ENCODE measurements at places on chromosomes 2 and 18.
A peak's percentile ranks its signal among the peaks of the same experiment; 100 is the strongest.

- DNase-seq = no peak
These were observed 85.5 kb downstream of the PMAIP1 start for GRCh38 chr18:59985289-59985688.

DNA sequence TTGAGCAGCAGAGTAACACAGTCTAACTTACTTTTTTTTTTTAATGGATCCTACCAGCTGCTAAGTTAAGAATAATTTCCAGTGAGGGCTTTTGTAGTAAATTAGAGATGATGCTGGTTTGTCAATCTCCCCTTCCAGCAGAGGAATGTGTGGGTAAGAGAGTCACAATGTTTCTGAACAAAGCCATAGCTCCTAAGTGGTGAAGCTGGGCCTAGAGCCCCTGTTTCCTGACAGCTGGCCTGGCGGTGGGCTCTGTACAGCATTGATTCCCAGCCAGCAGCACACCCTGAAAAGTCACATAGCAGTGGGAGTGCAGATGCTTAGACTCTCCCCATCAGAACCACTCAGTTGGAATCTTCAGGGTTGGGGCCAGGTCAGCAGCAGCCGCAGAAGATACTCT is 24.4 kb downstream of the CAPG start:
- DNase-seq = no peak

DNA sequence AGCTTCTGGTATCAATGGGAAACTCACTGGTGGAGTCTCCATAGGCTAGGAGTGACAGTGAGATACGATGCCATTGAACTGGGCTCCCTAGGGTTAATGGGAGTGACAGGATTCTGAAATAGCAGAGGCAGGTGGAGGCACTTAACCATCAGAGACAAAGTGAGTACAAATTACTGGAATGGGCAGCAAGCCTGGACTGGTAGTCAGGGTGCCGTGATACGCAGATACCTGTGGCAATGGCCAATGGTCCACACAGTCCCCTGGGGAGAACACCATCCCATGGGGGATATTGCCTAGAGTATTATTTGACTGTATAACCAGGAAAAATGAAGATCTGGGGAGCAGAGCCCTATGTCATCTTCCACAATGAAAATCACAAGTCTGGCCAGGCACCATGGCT is 17.3 kb downstream of the CHCHD5 start:
- DNase-seq = no peak

DNA sequence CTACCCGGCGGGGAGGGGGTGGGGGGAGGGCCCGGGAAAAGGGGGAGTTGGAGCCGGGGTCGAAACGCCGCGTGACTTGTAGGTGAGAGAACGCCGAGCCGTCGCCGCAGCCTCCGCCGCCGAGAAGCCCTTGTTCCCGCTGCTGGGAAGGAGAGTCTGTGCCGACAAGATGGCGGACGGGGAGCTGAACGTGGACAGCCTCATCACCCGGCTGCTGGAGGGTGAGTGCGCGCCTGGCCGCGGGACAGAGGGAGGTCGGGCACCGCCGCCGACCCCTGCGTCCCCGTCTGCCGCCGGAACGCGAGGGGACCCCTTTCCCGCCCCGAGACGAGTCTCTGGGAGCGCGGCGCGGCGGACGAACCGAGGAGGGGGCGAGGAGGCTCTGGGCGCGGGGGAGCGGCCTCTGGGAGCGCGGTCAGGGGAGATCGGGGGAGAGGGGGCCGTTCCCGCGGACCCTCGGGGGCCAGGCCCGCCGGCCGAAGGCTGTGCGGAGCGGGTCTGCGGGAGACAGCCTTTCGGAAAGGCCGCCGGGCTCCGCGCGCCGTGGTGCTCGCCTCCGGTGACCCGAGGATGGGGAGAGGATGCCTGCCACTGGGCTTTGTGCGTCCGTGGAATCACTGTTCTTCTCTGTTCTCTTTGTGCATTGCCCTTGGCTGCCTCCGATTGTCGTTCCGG is 463 bp downstream of the PPP1CB start:
- DNase-seq = peak; percentile 50

DNA sequence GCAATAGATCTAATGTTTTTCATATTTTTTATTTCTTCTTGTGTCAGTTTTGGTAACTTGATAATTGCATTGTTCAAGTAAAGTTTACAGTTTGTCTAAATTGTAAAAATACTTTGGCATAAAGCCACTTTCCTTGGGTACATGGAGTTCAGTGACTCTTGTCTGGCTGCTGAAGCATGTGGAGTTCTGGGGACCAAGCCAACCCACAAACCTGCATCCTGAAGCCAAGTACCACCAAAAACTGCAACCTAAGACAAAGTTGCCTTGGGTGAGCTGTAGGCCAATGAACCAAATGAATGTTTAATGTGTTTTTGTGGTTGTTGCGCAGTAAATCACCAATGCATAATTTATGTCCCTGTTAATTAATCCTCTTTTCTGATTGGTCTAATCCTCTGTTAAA is 872.6 kb downstream of the BCL11A start:
- DNase-seq = no peak

GRCh38 chr18:48026216-48026615 is 95.8 kb upstream of the SMAD2 start:
- no peak for DNase-seq

- no peak for DNase-seq
These were observed 13.1 kb downstream of the FBLN7 start for GRCh38 chr2:112151271-112151670.

DNA sequence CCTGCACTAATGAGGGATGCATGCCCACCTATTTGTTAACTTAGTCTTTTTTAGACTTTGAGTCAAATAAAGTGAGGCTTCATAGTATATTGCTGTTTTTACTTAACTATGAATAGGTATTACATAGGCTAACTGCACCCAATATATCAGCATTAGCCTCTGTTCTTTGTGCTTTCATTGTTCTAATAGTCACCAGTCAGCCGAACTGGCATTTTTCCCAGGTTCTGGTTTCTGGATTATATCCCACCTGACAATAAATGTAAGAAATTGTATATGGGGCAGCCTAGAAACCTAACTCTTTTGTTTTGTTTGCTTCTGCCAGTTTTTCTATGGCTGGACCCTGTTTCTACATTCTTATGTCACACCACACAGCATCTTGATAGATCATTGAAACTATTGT is 1672.4 kb upstream of the LRRTM1 start:
- DNase-seq = no peak

DNA sequence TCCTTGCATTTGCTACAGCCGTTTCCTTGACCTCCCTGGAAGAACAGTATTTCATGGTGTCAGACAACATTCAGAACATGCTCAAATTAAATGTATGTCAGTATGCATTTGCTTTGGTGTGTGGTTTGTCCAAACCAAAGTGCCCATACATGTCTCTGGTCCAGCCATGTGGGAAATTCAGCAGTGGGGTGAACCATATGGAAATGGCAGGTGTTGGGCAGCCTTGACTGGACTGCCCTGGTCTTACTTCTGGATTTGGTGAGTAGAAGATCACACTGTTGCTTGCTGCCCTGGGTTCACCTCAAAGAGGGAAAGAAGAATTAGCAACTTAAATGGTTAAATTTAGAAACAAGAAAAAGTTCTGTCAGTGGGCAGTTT is 84.5 kb downstream of the MSH2 start:
- no peak for DNase-seq

GRCh38 chr2:238525990-238526389 is 99.3 kb downstream of the ASB1 start:
- DNase-seq = no peak

- DNase-seq = no peak
These were observed 76.0 kb upstream of the CTDP1 start for GRCh38 chr18:79603321-79604204.

- DNase-seq = no peak
These were observed 196.3 kb upstream of the SIX3 start for GRCh38 chr2:44744961-44745892.
